Renal cortex interstitium (tissue), 15 donors: ENCODE measurements at places on chromosomes 4 and X. TPM values are rescaled to one million over a fixed set of nuclear protein-coding genes. Genes with fewer than 3 reads are reported as not detected.

The AVPR2 gene
- polyA plus RNA-seq: 1.7 TPM

The CT45A1 gene
- not detected for polyA plus RNA-seq

The TMEM150C gene
- polyA plus RNA-seq: 25.6 TPM

The LEF1 gene
- polyA plus RNA-seq: 70.5 TPM

The CPZ gene
- 19.2 TPM for polyA plus RNA-seq

DNA sequence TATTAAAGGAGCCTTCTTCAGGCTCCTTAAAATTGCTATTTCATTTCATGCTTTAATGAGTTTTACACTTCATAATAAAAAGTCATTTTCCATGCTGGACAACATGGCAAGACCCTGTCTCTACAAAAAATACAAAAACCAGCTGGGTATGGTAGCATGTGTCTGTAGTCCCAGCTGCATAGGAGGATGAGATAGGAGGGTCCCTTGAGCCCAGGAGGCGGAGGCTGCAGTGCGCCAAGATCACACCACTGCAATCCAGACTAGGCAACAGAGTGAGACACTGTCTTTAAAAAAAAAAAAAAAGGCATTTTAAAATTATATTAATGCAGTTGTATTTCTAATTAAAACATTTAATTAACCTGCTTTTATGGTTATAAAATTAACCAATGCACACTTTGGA is 49.2 kb downstream of the PDS5A start:
- DNase-seq: no peak

DNA sequence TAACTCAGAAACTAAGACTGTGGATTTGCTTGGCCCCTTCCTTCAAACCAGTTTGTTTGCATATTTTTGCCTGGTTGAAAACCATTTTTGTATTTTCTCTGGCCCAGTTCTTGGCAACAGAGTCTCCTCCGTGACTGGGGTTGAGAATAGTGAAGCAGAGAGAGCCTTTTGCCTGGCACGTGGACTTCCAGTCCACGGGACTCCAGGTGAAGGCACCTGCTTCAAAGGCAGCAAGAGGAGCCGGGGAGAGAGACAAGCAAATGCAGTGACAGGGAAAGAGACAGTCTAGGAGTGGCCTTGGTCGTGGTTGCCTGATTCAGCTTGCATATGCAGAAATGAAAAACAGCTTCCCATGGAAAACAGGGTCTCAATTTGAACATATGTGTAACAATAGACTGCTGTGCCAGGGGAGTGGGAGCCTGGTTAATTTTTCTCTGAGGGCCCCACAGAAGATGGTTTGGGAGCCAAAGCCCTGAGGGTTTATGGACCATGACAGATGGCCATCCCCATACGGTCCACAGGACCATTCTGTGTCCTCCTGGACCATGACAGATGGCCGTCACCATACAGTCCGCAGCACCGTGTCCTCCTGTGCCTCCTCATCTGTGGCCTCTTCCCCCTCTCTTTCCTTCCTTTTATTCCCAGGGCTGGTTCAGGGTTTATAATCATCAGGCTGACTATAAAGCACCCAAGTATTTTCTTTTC is 272.2 kb upstream of the RASGEF1B start:
- DNase-seq: no peak

- DNase-seq: no peak
Measured at GRCh38 chr4:126812076-126812475, 820.7 kb upstream of the INTU start.

DNA sequence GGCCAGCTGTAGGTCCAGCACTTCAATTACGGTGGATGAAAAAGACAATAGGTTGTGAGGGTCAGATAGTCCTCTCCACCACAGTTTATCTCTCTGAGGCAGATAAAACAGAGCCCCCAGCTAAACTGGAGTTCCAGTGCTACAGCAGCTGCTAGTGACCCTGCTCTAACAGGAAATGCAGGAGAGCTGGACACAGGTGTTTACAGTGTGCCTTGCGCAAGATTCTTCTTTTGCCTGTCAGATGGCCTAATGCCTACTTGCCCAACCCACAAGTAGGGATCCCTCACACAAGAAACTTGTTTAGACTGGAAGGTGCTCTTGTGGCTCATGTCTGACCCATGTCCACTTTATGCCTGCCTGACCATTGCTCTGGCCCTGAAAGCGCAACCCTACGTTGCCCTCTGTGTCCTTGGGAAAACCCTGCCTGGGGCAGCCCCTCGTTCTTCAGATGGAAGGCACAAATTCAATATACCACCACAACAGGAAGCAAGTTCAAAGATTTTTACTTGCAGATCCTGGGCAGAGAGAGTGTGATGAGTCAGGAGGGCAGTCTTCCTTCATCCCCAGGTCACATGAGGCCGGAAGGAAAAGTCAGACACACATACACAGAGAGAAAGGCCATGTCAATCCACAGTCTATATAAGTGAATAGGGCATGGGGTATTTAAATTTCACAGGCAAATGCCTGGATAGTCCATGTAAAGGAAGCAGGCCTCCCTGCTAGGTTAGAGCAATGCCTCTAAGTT is 105.1 kb upstream of the ADGRL3 start:
- DNase-seq: no peak

- DNase-seq: no peak
Measured at GRCh38 chr4:186161138-186161537, 30.2 kb upstream of the CYP4V2 start.

GRCh38 chr4:16505726-16506125 is 279.5 kb upstream of the TAPT1 start:
- DNase-seq: no peak

GRCh38 chr4:14857981-14858380 is 144.3 kb upstream of the CPEB2 start:
- no peak for DNase-seq

DNA sequence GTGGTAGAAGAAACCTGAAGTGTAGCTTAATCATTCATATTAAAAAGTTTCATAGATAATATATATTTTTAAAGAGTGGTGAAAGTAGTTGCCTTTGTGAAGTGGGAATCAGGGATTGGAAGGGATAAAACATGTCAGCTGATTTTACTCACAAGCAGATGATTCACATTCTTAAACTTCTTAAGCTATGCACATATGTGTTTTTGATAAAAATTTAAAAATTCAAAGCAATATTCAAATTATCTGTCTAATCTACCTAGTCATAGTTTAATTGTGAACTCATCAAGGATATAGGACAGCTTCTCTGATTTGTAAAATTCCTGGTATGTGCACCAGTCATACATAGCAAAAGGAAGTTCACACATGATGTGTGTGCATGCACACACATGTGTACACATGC is 520.6 kb upstream of the PITX2 start:
- DNase-seq: no peak

DNA sequence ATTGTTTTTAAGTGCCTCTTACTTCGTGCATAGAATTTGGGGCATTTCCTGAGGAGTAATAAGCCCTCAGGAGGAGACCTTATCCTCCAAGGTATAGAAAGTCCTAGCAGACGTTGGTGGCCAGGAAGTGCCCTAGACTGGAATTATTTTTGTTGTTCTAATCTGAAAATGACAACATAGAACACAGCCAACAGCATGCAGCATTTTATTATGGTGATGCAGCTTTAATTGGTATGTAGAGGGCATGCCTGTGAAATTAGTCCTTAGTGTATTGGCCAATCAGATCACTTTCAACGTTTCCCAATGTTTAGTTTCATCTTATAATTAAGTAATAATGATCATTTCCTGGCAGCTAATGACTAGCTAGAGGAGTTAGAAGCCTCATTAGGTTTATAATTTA is 199.2 kb downstream of the SHROOM3 start:
- DNase-seq: no peak

DNA sequence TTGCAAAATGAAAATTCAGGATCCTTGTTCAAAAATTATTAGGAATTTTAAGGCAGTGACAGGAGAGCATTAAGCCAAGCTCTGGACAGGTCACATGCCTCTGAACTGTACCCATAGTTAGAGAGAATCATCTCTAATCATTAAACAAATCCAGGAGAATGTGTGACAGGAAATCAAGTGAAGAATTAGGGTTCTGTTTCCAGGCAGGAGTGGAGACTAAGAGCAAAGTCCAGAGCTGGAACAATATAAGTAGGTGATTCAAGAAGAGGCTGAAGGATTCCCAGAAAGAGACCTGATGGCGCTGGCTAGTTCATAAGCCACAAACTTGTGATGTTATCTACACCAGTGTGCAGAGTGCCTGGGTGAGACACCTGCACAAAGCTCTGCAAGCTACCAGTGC is 104.6 kb upstream of the PRKG2 start:
- DNase-seq: no peak

- DNase-seq: no peak
Measured at GRCh38 chr4:7328162-7328912, 106.4 kb downstream of the PSAPL1 start.

GRCh38 chrX:119273420-119274192 is 37.5 kb downstream of the PGRMC1 start:
- no peak for DNase-seq

GRCh38 chrX:121256647-121257046 is 209.2 kb downstream of the GLUD2 start:
- no peak for DNase-seq

- DNase-seq: no peak
Measured at GRCh38 chr4:140088323-140088967, 65.5 kb downstream of the MAML3 start.

DNA sequence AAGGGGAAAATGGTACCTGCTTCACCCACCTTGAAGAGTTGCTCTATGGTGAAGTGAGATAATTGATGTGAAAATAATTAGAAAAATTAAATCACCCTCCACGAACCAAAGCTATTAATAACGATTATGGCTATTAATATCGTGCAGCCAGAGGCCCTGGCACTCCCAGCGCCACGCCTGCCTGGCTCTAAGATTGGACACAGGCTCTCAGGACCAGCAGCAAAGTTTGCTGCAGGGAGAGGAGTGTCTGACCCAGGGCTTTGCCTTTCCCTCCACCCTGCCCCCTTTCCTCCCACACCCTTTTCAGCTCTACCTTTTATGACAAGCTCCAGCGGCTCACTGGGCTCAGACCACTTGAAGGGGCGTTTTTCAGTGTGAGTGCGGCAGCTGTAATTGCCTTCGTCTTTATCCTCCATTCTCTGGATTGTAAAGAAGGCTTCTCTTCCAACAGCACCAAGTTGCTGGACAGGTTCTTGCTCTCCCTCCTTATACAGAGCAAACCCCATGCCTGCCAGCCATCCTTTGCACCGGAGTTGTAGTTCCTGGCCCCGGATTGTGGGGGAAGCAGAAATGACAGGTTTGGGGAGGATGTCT is 11.5 kb downstream of the IGSF1 start:
- no peak for DNase-seq

DNA sequence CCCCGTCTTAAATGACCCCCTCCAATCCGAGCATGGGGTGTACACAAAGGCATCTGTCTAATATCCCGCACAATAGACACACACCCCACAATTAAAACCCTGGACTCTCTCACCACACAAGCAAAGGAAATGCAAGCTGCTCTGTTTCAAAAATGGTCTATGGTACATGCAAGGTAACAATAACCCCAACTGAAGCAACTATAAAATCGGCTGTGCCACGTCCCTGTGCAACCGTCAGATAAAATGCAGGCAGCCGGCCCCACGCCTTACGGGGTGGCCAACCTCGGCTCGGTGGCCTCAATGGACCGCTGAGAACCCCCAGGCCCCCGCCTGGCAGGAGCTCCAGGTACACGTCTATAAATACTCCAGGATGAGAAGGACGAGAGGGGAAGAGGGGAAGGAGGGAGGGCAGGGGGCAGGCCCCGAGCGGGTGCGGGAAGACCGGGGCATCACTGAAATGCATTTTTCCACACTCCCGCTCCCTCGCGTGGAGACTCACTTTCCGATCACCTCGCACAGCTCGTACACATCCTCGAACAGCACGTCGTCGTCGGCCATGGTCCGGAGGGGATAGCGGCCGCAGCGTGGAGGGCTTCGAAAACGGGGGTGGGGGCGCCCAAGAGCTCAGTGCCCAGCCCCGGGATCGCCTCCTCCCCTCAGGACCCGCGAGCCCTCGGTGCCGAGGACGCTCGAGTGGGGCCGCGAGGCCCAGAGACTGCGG is 763 bp downstream of the CASK start:
- peak; percentile 24 for DNase-seq

DNA sequence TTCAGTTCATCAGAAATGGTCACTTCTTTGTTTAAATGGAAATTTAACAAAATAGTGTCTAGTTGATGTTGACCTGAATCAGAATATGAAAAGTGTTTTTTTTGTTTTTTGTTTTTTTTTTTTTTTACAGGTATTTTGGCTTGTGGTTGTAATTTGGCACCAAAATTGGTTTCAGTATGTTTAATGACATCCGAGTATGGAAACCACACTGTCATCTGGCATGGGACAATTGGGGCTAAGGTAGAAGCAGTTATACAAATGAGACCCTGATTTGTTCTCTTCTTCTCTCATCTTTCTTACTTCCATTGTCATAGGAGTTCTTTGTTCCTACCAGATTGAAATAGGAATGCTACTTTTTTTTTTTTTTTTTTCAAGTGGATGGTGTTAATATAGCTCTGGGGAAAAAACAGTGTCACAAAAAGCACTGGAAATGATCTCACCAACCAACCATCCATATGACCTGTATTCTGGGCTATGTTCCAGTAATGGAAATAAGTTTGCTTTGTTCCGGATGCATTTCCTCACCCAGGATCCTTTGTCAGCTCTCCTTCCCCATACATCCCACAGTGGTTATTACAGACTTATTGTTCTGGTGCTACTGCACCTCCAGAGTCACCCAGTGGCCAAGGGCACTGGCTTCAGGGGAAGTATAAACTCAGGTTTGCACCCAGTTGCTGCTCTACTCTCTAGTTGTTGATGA is 95.8 kb downstream of the ATXN3L start:
- no peak for DNase-seq

GRCh38 chr4:163196926-163197480 is 30.3 kb upstream of the NAF1 start:
- DNase-seq: no peak

DNA sequence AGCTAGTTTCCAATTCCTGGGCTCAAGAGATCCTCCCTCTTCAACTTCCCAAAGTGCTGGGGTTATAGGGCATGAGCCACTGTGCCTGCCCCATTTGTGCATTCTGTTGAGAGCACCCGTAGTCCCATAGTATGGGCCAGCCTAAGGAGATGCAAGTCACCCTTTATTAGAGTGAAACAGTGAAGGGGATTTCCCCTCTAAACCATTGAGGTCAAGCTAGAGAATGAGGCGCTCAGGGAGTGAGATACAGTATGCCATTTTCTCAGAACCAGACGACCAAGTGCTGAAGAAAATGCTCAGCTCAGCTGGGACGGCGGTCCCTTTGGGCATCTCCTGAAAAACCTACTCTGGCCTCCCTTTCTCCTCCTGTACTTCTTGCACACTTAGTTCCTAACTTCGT is 18.7 kb downstream of the RNF4 start:
- no peak for DNase-seq

- no peak for DNase-seq
Measured at GRCh38 chr4:62940229-62940628, 1469.0 kb downstream of the TECRL start.

GRCh38 chrX:52983321-52984000 is 25.1 kb upstream of the FAM156A start:
- DNase-seq: no peak

- DNase-seq: no peak
Measured at GRCh38 chr4:128310266-128310697, 22.7 kb upstream of the PGRMC2 start.

DNA sequence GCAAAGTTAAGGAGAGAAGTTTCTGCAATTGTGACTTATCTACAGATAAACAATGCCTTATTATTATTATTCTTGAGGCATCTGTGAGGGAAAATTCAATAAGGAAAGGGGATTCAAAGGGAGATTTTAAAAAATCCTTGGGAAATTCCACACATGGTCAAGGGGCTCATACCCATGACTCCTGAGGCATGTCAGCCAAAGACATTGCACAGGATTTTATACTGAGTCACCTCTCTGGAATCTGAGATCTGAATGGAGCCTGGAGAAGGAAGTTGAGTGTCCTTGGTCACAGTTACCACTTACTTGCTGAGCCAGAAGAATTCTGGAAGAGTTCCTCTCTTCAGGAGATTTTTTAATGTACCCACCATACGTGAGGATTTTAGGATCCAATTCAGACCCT is 14.4 kb upstream of the CXCL8 start:
- DNase-seq: no peak
